ENCODE measurements at places on chromosomes 4 and X. TPM values are rescaled to one million over a fixed set of nuclear protein-coding genes. Genes with fewer than 3 reads are reported as not detected.

- no peak for DNase-seq
Measured at GRCh38 chr4:151103758-151104157, 4.3 kb downstream of the RPS3A start.

- DNase-seq = no peak
Measured at GRCh38 chr4:168019019-168019651, 73.2 kb upstream of the ANXA10 start.

GRCh38 chr4:171636606-171637005, 176.6 kb upstream of the GALNTL6 start:
- DNase-seq = no peak

GRCh38 chrX:136051611-136052010, 66.4 kb downstream of the SLC9A6 start:
- DNase-seq = no peak

DNA sequence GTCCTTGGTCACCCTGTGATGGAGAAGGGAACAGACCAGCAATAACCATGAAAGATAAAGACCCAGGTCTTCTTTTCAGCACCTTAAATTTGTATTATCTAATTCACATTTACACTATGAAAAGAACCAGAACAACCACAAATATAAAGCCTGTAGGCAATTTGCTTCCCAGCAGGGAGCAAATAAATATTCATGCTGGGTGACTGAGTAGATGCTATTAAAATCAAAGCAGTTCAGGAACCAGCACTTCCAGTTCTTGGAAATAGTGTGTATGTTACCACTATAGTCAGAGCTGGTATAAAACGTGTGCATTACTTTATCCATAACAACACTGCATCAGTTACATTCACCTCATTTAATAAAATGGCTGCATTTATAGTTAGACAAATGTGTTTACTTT, 177.8 kb upstream of the ETNPPL start:
- no peak for DNase-seq

DNA sequence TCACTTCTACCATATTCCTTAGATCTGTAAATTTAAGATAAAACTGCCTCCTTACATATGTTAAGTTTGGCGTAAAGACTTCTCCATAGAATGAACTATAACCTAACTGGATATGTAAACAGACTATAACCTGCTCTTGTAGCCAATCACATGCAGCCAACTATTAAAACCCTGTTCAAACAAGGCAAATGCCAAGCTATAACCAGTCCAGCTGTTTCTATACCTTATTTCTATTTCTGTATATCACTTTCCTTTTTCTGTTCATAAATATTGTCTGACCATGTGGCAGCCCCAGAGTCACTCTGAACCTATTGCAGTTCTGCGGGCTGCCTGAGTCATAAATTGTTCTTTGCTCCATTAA, 12.4 kb upstream of the POF1B start:
- no peak for DNase-seq

GRCh38 chr4:121226362-121226761, 62.2 kb upstream of the TNIP3 start:
- DNase-seq = no peak

- no peak for DNase-seq
Measured at GRCh38 chrX:133369065-133369464, 46.2 kb downstream of the GPC4 start.

- DNase-seq = no peak
Measured at GRCh38 chr4:117831060-117831683, 203.1 kb upstream of the NDST3 start.

GRCh38 chr4:26032630-26033317, 118.8 kb downstream of the SMIM20 start:
- DNase-seq = no peak

GRCh38 chr4:54661686-54662085, 3.9 kb downstream of the KIT start:
- no peak for DNase-seq

DNA sequence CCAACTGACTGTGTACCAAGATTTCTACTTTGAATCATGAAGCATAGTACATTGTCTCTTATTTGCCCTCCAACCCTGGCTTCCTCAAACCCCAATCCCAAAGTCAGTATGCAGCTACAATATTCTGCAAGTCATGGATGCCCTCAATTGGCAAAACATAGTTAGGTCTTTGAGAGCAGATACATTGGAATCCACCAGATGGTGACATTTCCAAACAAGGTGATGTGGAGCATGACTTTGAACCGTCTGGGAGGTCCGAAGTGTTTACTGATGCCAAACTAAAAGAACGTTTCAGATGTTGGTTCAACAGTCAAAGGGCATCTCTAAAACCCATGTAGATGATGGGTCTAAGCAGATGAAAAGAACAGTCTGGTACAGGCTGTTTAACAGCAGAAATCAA, 43.7 kb upstream of the FRMD7 start:
- no peak for DNase-seq

- peak; percentile 64 for DNase-seq
Measured at GRCh38 chr4:184647266-184648053, 1.8 kb downstream of the CASP3 start.

DNA sequence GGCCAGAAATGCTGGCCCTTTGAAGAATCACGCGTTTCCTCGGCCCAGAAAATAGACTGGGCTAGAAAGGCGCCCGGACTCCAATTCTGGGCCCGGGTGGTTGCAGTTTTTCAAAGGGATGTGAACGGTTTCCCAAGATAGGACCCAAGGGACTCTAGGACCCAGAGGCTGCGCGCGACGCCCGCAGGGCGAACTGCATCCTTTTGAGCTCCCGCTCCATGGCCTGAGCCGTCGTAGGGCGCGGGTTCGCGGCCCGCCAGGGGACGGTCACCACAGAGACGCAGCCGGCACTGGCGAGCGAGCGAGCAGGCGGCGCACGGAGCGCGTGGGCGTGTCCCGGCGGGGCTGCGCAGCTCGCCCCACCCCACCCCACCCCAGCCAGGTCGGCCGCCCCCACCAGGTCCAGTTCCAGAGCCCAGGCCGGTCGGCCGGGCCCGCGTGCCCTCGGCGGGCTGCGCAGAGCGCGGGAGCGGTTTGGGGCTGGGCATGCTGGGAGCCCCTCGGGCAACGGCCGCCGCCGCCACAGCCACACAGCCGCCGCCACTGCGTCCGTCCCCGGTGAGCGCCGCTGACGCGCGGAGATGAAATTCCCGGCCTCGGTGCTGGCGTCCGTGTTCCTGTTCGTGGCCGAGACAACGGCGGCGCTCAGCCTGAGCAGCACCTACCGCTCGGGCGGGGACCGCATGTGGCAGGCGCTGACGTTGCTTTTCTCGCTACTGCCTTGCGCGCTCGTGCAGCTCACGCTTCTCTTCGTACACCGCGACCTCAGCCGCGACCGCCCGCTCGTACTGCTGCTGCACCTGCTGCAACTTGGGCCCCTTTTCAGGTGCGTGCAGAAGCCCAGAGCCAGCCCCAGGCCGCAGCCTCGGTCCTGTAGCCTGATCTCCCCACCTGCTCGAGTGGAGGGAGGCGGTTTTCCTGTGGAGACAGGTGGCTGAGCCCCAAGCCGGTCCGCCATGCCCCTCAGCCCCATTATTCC, at the start of gene XK:
Gene XK, plus strand, starts transcription at position 411 of the 979 bp plus-strand sequence. Its CDS starts 171 bp downstream, at position 582.
- peak; percentile 62 for DNase-seq

GRCh38 chrX:42151808-42152207, 228.5 kb upstream of the CASK start:
- DNase-seq = no peak

DNA sequence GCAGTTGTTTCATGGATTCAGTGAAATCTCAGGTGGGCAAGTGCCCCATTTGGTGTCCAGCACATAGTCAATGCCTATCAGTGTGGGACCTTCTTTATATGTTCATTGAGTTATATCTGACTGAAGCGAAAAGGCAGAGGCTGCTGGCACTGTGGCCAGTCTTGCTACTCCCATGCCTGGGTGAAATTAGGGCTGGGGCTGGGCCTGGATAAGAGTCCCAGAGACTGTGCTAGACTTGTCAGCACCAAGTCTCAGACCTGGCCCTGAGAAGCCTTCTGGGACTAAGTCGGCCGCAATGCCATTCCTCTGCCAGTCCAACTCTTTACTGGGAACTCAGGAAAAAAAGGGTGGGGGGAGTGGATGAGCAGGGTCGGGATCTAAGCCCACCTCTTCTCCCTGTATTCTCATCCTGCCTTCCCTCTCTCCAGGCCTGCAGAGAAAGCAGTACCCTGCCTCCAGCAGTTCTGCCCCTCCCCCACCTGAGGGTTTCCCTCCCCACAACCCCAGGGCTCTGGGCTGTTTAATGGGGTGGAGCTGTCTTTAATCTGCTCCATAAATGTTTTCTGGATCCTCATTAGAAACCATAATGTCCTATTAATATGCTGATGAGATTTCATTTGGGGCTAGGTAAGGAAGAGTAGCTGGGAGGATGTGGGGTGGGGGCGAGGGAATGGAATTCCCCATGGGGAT, 153.5 kb upstream of the PJA1 start:
- DNase-seq = no peak

DNA sequence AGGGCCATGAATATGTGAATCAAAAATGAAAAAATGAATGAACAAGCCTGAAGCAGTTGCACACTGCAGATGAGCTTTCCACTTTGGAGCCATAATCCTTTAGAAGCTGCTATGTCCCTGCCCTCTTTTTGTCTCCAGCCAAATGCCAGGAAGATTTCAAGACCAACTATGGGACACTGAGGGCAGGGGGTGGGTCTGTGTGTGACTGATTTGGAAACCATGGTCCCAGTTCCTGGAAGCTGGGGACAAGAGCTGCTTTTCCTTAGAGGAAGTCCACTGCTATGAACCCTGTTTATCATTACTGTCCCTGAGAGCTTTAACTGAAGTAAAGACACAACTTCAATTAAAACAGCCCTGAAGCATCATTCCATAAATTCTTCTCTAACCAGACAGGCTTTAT, 153.9 kb upstream of the GPC4 start:
- DNase-seq = no peak

DNA sequence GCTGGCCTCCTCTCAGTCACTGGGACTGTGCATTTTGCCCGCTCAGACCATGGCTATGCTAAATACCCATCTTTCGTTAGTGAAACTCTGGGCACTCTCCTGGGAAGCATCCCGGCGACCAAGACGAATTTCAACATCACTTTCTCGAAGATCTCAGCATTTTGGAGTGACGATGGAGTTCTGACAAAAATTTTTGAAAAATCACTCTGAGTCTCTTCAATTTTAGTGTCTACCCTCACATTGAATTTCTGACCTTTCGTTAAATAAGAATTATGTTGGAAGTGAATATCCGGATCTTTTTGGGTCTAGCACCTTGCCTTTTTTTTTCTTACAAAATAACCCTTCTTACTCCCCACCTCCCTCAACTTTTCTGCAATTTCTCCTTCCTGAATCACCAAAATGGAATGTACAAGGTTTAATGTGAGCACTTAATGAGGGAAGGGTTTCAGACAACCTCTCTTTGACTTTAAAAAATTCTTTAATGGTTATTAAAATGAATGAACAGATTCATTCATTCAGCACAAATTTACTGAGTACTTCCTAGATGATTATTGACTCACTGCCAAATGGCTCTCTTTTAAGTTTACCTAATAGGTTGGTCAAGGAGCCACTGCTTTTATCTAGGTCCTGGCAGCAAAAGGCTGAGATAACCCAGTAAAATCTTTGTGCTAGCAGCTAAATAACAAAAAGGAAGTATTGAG, 746 bp upstream of the AADAT start:
- DNase-seq = no peak

DNA sequence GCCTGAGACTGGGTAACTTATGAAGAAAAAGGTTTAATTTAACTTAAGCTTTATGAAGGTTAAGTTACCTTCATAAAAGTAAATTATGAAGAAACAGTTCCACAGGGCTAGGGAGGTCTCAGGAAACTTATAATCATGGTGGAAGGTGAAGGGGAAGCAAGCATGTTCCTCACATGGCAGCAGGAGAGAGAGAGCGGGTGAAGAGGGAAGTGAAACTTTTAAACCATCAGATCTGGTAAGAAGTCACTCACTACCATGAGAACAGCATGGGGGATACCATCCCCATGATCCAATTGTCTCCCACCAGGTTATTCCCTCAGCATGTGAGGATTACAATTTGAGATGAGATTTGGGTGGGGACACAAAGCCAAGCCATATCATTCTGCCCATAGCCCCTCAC, 944.7 kb upstream of the NDST4 start:
- DNase-seq = no peak

SPIN2B gene
- 17.1 TPM for total RNA-seq

CLCN4 gene
- 2.6 TPM for total RNA-seq
